SJSA1 (cell line): ENCODE measurements at places on chromosomes 11 and 22. TPM values are rescaled to one million over a fixed set of nuclear protein-coding genes. Genes with fewer than 3 reads are reported as not detected.

DNA sequence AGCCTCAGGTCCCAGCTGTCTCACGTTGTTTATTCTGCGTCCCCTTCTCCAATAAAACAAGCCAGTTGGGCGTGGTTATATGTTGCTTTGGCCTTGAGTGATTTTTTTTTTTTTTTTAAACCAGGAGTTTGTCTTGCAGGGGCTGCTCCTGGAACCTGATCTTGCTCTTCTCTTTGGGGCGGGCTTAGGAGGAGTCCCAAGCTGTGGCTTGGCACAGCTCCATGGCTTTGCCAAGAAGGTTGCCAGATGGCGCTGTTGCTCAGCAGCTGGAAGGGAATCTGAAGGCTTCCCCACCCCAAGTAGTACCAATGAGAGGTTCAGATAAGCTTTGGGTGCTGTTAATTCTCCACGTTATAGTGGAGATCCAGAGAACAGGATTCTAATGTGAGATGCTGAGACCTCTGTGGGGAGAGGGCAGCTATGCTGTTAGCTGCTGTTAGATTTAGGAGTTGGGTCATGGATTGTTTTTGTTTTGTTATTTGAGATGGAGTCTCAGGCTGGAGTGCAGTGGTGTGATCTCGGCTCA is 2.0 kb upstream of the FERMT3 start:
- no peak overlapping the region for H3K27ac ChIP-seq
- no peaks in the 10 kb centered on the region for H3K27me3 ChIP-seq
- peaks cover 89% of the 10 kb centered on the region for H3K36me3 ChIP-seq
- peak; percentile 85 for DNase-seq
- H3K4me1 ChIP-seq = peaks cover 25% of the 10 kb centered on the region
- H3K4me3 ChIP-seq = no peak overlapping the region

- no peaks in the 10 kb centered on the region for H3K4me1 ChIP-seq
- H3K27me3 ChIP-seq = no peaks in the 10 kb centered on the region
- no peak overlapping the region for H3K4me3 ChIP-seq
- no peak for DNase-seq
Observed at GRCh38 chr22:47124451-47124881, 362.0 kb downstream of the TBC1D22A start.

DNA sequence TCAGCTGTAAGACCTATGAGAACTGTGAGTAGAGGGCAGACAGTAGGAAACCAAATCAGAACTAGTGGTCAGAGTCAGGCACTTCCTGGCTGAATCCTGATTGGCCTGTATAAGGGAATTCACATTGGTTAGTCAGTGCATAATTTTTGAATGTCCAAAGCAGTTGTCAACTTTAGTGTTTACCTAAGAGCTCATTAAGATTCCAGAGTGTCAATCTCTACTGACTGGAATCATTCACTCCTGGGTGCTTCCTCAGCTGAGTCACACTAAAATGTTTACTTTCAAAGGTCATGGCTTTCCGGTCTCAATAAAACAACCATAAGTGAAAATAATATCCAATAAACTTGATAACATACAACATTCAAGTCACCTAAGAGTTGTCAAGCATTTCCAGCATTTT is 306.1 kb downstream of the C11orf87 start:
- H3K36me3 ChIP-seq = no peaks in the 10 kb centered on the region
- H3K27me3 ChIP-seq = no peaks in the 10 kb centered on the region
- DNase-seq = no peak
- no peak overlapping the region for H3K27ac ChIP-seq
- H3K4me3 ChIP-seq = no peak overlapping the region
- H3K4me1 ChIP-seq = no peaks in the 10 kb centered on the region

DNA sequence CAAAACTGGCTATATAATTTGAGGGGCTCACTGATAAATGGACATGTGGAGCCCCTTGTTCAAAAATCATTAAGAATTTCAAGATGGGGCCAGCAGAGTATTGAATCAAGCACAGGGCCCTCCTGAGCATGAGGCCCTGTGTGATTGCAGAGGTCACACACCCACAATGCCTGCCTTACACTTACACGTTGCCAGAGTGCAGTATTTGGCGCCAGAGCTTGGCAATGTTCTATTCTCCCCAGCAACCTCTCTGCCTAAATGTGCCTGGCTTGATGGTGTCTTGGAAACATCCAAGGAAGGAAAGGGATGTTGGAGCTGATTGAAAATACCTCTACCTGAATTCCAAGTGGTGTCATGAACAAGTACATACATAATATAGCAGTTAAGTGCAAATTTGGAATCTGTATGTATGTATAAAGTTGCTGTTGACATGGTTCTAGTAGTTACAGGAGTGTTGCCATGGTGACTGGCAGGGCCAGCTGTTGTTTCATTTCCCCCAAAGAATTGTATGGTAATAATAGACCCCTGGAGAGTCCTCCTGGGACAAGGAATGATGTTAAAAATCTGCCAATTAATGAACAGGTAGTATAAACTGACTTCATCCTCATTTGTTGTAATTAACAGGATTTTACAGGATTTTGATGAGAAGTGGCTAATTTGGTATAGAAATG is 205.7 kb upstream of the NAV2 start:
- no peak overlapping the region for H3K27ac ChIP-seq
- no peak for DNase-seq
- H3K4me3 ChIP-seq = no peak overlapping the region
- no peaks in the 10 kb centered on the region for H3K4me1 ChIP-seq
- no peaks in the 10 kb centered on the region for H3K36me3 ChIP-seq

- no peaks in the 10 kb centered on the region for H3K27me3 ChIP-seq
- H3K4me3 ChIP-seq = no peak overlapping the region
- no peaks in the 10 kb centered on the region for H3K36me3 ChIP-seq
- no peak for DNase-seq
- no peak overlapping the region for H3K27ac ChIP-seq
- H3K4me1 ChIP-seq = peaks cover 33% of the 10 kb centered on the region
Observed at GRCh38 chr11:10925149-10925926, 67.5 kb upstream of the ZBED5 start.

DNA sequence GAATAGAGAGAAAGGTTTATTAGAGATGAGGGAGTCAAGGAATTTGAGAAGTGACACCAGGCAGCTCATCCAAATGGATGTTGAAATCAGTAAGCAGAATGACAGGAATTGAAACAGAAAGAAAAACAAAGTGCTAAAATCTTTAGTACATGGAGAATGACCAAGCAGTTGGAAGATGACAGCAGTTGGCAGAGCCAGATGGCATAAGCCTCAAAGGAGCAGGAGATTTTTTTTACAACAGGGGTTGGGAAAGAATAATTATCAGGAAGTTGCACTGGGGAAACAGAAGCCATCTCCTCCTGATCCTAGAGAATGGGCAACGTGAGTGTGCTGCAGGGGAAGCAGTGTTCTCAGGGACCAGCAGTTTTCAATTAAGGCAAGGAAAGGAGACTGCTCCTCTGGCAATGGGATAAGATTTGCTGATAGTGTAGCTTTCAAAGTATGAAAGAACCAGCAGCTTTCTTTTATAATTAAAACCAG is 28.9 kb downstream of the RAB39A start:
- H3K36me3 ChIP-seq = no peaks in the 10 kb centered on the region
- no peak for DNase-seq
- no peak overlapping the region for H3K4me3 ChIP-seq
- no peaks in the 10 kb centered on the region for H3K4me1 ChIP-seq
- H3K27ac ChIP-seq = no peak overlapping the region
- H3K27me3 ChIP-seq = no peaks in the 10 kb centered on the region

DNA sequence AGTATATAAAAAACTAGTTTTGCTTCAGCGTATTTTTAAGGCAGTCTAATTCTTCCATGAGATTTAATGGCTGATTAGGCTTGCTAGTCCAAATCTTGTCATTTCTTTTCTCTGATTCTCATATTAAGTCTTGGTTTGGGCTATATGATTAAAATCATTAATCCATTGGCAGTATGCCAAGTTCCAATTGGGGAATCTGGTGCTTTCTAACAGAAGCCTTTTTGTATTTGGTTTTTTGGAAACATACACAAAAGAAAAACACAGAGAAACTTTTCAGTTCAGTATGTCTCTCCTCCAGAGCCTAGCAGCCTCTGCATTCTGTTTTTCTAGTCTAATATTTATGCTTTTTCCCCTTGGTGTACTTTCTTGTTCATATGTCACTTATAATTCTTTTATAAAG is 37.9 kb downstream of the SWAP70 start:
- H3K27ac ChIP-seq = no peak overlapping the region
- H3K36me3 ChIP-seq = peaks cover 14% of the 10 kb centered on the region; the same call in 1 of the 2 replicates

The MS4A1 gene
- total RNA-seq = not detected in 2 replicates

GRCh38 chr11:22244986-22245592 is 52.2 kb downstream of the ANO5 start:
- H3K27me3 ChIP-seq = no peaks in the 10 kb centered on the region
- H3K4me3 ChIP-seq = no peak overlapping the region

The APIP gene
- 58.2 and 82.1 TPM in 2 replicates for total RNA-seq

- DNase-seq = peak; percentile 81
- H3K4me3 ChIP-seq = peak overlapping the region; percentile 68
- H3K27me3 ChIP-seq = no peaks in the 10 kb centered on the region
- H3K36me3 ChIP-seq = peaks cover 20% of the 10 kb centered on the region
Observed at GRCh38 chr22:29306835-29307595, 565 bp downstream of the GAS2L1 start.

GRCh38 chr11:66983275-66983924 is 8.3 kb downstream of the C11orf86 start:
- H3K4me1 ChIP-seq = peaks cover 31% of the 10 kb centered on the region
- H3K36me3 ChIP-seq = no peaks in the 10 kb centered on the region
- H3K27ac ChIP-seq = no peak overlapping the region
- no peak overlapping the region for H3K4me3 ChIP-seq

DNA sequence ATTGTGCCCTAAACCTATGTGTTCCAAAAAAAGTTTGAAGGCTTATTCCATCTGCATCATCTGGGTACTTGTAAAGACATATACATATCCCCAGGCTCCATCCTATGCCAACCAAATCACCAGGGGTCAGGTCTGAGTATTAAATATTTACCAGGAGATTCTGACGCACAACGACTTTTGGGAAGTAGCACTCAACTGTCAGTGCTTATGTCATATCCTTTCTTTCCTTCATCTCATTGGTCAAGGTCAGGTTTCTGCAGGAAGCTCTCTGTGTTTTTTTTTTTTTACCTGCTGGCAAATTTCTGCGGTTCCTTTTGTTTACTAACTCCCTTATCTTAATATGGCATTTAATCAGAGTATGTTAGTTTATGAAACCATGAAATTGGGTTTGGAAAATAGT is 22.5 kb upstream of the CYP2R1 start:
- H3K27me3 ChIP-seq = 0 out of 2 replicates have a peak, but pooled peaks cover 6% of the 10 kb centered on the region
- no peak for DNase-seq

GRCh38 chr11:44936525-44936924 is 14.2 kb downstream of the TP53I11 start:
- H3K36me3 ChIP-seq = peaks cover 39% of the 10 kb centered on the region
- DNase-seq = peak; percentile 81
- no peak overlapping the region for H3K4me3 ChIP-seq
- no peaks in the 10 kb centered on the region for H3K4me1 ChIP-seq
- no peaks in the 10 kb centered on the region for H3K27me3 ChIP-seq

The FJX1 gene
- 26.2 and 31.7 TPM in 2 replicates for total RNA-seq
